ENCODE measurements at places on chromosomes 16 and 17. TPM values are rescaled to one million over a fixed set of nuclear protein-coding genes. Genes with fewer than 3 reads are reported as not detected.
A peak's percentile ranks its signal among the peaks of the same experiment; 100 is the strongest.

Gene MYCBPAP
- 0.56 TPM for total RNA-seq

Gene ABAT
- 9.8 TPM for total RNA-seq

Gene SOST
- total RNA-seq: 55.4 TPM

Gene CXCL16
- 27.6 TPM for total RNA-seq

DNA sequence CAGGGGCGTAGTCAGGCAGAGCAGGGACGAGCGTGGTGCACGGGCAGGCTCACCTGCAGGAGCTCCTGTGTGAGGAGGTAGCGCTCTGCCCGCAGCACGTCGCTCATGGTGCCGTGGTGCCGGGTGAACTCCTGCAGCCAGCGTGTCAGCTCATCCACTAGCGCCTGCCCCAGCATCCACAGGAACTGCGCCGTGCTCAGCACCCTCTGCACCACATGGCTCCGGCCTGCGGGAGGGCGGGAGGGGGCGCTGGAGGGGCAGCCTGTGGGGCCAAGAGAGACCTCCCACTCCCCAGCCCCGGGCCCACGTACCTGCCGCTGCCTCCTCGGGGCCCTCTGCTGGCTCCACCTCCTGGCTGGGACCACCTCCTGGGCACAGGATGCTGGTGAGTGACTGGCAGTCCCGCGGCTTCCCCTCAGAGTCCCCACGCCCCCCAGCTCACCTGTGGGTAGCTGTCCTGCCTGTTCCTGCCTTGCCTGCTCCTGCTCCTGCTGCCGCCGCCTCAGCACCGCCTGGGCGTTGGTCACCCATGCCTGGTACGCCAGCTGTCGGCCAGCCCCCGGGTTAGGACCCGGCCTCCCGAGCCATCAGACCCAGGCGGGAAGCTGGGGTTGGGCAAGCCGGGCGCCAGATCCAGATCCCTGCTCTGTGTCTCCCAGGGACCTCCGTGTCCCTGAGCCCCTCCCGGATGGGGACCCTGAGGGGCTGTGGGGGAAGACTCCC is 16.6 kb downstream of the CTU2 start:
- peaks cover 74% of the 10 kb centered on the region for H3K36me3 ChIP-seq
- DNase-seq: no peak
- no peak overlapping the region for H3K27ac ChIP-seq
- no peaks in the 10 kb centered on the region for H3K27me3 ChIP-seq
- no peaks in the 10 kb centered on the region for H3K4me1 ChIP-seq
- no peak overlapping the region for H3K4me3 ChIP-seq

GRCh38 chr16:57616241-57616640 is 12.2 kb upstream of the ADGRG1 start:
- DNase-seq: no peak
- H3K4me1 ChIP-seq: no peaks in the 10 kb centered on the region
- H3K4me3 ChIP-seq: no peak overlapping the region

DNA sequence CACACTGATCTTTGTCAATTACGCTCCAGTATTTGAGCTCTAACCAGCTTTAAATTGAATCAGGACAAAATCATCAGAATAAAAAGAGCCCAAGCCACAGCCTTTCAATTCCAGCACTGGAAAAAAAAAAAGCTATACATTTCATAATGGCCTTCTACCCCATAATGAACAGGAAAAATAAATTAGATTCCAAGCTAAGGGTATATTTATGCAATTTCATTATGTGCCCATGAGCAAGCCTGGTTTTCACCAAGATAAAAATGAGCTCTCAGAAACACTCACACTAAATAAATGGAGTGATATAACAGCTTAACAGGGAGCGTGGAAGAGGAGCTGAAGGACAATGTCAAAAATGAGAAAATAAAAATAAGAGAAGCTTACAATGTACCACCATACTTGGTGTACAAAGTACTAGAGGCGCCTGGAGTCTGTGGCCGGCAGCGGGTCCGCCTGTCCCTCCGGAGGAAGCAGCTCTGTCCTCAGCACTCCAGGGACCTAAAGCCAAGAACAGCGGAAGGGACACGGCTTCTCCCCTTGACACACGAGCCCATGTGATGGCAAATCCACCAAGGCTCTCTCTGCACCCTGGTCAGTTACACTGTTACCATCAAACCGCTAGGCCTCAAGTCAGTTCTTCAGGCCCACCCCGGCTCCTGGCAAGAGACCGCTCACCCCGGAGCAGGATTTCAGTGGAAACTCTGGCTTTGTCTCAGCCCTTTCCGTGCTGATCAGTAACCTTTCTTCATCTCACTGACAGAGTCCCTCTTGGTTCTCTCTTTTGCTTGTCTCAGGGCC is 69.6 kb downstream of the RBFOX3 start:
- no peak for DNase-seq
- no peaks in the 10 kb centered on the region for H3K27me3 ChIP-seq
- H3K4me3 ChIP-seq: no peak overlapping the region
- peaks cover 6% of the 10 kb centered on the region for H3K4me1 ChIP-seq

DNA sequence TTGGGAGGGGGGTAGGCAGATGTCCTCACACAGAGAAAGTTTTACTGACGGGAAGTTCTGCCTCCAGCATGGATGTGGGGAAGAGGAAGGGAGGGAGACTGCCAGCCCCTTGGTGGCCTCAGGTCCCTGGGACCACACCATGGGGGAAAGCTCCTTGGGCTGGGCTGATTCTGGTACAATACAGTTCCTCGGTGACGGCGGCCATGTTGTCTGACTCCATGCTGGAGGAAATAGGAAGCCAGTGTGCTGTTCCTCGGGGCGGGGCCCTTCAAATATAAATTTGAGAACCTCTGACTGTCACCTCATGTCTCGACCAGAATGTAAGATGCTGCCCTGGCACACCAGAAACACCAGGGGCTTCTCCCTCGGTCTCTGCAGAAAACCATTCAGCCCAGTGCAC is 66.8 kb downstream of the CNGB1 start:
- no peak overlapping the region for H3K4me3 ChIP-seq
- H3K36me3 ChIP-seq: no peaks in the 10 kb centered on the region
- DNase-seq: no peak
- no peak overlapping the region for H3K27ac ChIP-seq

DNA sequence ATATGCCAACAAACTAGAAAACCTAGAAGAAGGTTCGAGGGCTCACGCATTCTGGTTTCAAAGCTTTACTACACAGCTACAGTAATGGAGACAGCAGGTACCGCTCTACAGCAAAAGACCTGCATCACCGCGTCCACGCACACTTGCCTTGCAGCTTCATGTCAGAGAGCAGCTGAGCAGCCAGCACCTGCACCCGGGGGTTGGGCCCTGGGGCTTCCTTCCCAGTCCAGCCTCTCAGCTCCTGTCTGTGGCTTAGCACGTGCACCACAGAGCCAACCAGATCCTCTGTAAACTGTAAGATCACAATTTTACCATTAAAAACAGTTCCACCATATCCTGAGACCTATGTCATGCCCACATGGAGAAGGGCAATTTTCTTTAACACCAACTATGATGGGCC is 15.3 kb downstream of the MEAK7 start:
- no peak overlapping the region for H3K4me3 ChIP-seq
- H3K27ac ChIP-seq: no peak overlapping the region
- no peak for DNase-seq
- H3K4me1 ChIP-seq: no peaks in the 10 kb centered on the region
- H3K27me3 ChIP-seq: no peaks in the 10 kb centered on the region

- H3K4me1 ChIP-seq: no peaks in the 10 kb centered on the region
- no peak for DNase-seq
- H3K4me3 ChIP-seq: no peak overlapping the region
- no peaks in the 10 kb centered on the region for H3K36me3 ChIP-seq
- H3K27me3 ChIP-seq: no peaks in the 10 kb centered on the region
These were observed 27.7 kb downstream of the NECAB2 start for GRCh38 chr16:83995754-83996153.

- no peaks in the 10 kb centered on the region for H3K27me3 ChIP-seq
- H3K4me3 ChIP-seq: peak within 1 kb of the TSS; percentile 52
- H3K27ac ChIP-seq: no peak within 1 kb of the TSS
- no peaks in the 10 kb centered on the region for H3K4me1 ChIP-seq
- no peaks in the 10 kb centered on the region for H3K36me3 ChIP-seq
These were observed at the start of gene ARHGDIG for GRCh38 chr16:280552-280951. Gene ARHGDIG, plus strand, starts transcription at chr16:280591. Its CDS starts 90 bp downstream, at chr16:280681.

- H3K27me3 ChIP-seq: no peaks in the 10 kb centered on the region
- no peak for DNase-seq
- peaks cover 62% of the 10 kb centered on the region for H3K36me3 ChIP-seq
- no peaks in the 10 kb centered on the region for H3K4me1 ChIP-seq
These were observed 23.5 kb downstream of the USP36 start for GRCh38 chr17:78817123-78817522.

GRCh38 chr16:31090540-31090939 is 1.8 kb upstream of the PRSS53 start:
- no peaks in the 10 kb centered on the region for H3K27me3 ChIP-seq
- peaks cover 25% of the 10 kb centered on the region for H3K36me3 ChIP-seq
- DNase-seq: no peak
- no peak overlapping the region for H3K4me3 ChIP-seq
- no peak overlapping the region for H3K27ac ChIP-seq

DNA sequence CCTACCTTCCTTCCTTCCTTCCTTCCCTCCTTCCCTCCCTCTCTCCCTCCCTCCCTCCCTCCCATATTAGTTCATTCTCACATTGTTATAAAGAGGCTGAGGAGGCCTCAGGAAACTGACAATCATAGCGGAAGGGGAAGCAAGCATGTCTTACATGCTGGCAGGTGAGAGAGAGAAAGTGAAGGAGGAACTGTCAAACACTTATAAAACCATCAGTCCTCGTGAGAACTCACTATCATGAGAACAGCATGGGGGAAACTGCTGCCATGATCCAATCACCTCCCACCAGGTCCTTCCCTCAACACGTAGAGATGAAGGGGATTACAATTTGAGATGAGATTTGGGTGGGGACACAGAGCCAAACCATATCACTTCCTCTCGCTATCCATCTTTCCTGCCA is 281.6 kb upstream of the FOXF1 start:
- no peaks in the 10 kb centered on the region for H3K36me3 ChIP-seq
- no peak overlapping the region for H3K4me3 ChIP-seq
- no peak overlapping the region for H3K27ac ChIP-seq

All from thoracic aorta (tissue), 2 donors.